ENCODE measurements at places on chromosomes 11 and 22.

GRCh38 chr11:112971195-112971594 is 10.0 kb downstream of the NCAM1 start:
- DNase-seq = no peak

DNA sequence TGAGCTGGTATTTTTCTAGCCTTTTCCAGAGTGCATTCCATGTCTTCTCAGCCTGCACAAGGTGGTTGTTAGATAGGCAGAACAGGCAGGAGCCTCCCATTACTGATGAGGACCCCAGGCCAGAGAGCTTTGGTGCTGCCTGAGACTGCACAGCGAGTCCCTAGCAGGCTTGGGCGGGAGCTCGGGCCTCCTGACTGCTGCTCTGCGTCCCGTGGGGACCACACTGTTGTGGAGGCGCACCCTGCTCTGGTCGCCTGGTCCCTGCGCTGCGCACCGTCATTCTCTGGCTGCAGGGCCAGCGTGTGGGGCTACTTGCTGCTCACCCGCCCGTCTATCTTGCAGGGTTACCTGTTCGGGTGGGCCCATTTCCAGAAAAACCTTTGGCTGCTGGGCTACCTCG is 8.5 kb downstream of the TPCN2 start:
- no peak for DNase-seq

GRCh38 chr11:109606256-109606655 is 184.3 kb downstream of the C11orf87 start:
- no peak for DNase-seq

- DNase-seq = no peak
Observed at GRCh38 chr22:50734343-50734771, 3.6 kb upstream of the ACR start.

DNA sequence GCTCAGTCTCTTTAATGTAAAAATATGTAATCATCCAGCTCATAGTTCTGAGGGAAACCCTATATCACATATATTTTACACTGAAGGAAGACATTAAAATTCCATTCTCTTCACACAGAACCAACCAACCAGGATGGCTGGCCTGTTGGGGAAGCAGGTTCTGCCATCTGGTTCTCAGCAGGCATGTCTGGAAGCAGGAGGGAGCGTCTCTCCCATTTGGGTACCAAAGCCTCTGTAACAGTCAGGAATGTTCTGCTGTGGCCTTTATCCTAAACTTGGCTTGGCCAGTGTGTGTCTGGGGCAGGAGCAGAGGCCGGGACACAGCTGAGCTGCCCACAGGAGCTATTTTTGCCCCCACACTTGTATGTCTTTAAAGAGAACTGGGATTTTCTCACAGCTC is 29.2 kb downstream of the SGSM3 start:
- DNase-seq = no peak

DNA sequence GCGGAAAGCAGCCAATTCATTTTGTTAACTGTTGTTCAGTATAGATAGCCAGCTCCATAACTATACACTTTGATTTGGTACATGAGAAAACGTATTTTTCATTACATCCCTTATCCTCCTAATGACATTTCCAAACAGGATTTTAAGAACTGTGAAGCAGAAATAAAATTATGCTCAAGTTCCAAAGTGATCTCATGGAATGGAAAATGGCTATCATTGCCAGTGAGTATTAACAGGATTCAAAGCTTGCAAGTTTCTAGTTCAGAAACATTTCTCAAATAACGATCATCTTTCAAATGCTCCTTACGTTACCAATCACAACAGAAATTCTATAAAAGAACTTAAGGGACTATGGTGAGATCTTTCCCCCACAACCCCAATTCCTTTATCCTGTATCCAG is 53.7 kb downstream of the CADM1 start:
- DNase-seq = no peak

DNA sequence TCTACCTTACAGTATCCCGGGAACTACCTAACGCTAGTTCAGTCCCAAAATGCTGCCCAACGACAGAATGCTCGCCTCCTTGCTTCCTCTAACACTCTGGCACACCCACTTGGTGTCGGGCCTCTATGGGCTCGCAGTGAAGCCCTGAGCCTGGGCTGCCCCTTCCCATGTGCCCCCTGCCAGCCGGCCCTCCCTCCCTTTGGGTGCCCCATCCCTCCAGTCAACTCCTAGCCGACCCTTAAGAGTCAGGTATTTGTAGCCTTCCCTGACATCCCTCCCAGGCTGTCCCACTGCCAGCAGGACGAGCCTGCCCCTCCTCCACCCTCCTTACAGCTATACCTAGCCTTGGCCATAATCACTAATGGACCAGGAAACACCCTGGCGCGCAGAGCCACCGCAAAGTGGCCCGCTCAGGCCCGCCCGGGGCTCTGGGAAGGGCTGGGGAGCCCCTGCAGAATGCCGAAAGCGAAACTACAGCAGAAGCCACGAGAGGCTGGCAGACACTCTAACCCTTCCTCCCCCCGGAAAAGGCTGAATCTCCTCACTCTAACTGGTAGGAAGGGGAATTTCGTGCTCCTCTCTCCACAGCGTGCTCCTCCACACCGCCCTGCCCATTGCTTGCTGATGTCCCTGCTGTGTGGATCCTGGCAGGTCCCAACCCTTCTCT is 8.2 kb downstream of the CBX7 start:
- DNase-seq = peak; percentile 66

DNA sequence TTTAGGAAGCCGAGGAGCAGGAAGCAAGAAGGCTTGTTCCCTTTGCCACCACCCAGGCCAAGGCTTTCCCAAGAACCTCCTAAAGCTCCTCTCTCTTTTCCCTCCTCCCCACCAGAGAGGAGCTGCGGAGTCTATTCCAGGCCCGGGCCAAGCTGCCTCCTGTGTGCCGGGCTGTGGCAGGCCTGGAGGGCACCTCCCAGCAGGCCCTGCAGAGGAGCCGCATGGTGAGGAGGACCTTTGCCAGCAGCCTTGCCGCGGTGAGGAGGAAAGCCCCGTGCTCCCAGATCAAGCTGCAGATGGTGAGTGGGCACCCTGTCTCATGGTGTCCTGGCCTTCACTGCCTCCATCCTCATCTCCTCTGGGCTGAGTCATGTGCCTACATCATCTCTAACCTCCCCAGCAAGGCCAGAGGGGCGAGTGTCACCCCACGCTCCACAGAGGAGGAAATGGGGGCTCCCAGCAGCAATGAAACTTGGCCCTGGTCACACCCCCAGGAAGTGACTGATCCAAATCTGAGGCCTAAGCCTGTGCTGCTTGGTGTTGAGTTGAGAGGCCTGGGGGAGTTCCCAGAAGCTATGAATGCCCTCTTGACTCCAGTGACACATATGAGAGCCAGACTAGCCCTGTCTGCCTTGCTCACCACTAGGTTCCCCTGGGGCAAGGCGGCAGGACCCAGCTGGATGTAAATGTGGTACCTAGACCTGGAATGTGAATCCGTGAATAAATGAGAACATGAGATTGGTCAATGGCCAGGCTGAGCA is 104.2 kb downstream of the MYO18B start:
- no peak for DNase-seq

DNA sequence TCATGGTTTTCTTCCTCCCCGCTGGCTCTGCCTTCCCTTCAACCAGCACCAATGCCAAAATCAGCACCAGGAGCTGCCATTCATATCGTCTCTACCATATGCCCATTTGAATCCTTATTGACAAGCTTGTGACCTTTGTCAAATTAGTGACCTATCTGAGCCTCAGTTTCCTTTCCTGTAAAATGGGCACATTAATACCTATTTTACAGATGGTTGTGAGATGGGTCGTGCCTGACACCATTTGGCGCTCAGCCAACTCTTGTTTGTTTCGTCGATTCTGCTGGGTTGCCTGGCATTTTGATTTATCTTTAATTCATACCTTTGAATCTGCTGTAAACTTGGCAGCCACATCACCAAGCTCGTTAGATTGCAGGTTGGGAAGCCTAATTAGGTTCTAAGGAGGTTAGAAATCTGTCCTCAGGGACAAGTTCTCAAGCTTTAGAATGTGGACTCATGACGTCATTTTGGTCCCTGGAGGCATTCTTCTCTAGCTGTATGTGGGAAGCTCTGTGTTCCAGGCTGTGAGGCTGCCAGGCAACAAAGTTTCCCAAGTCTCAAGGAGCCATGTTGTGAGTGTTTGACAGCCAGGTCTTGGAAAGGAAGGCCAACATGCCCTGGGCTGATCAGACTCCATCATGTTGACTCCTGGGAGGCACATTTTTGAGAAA is 61.0 kb downstream of the RPS6KA4 start:
- no peak for DNase-seq

DNA sequence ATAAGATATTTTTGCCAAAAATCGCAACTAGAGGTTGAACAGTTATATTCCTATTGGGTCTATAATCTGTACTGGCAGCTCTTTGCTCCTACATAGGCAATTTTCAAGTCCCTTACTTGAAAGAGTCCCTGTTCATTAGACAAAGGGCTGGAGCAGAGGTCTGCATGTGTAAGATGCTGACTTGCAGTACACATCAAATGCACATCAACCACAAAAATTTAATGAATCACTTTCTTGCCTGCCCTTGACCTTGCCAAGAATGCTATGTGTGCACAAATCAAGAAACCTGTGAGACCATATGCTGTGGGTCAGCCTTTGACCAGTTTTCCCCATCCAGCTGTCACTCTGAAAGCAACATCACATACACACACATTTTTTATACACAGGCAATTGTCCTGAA is 661.5 kb downstream of the LRRC4C start:
- DNase-seq = no peak

DNA sequence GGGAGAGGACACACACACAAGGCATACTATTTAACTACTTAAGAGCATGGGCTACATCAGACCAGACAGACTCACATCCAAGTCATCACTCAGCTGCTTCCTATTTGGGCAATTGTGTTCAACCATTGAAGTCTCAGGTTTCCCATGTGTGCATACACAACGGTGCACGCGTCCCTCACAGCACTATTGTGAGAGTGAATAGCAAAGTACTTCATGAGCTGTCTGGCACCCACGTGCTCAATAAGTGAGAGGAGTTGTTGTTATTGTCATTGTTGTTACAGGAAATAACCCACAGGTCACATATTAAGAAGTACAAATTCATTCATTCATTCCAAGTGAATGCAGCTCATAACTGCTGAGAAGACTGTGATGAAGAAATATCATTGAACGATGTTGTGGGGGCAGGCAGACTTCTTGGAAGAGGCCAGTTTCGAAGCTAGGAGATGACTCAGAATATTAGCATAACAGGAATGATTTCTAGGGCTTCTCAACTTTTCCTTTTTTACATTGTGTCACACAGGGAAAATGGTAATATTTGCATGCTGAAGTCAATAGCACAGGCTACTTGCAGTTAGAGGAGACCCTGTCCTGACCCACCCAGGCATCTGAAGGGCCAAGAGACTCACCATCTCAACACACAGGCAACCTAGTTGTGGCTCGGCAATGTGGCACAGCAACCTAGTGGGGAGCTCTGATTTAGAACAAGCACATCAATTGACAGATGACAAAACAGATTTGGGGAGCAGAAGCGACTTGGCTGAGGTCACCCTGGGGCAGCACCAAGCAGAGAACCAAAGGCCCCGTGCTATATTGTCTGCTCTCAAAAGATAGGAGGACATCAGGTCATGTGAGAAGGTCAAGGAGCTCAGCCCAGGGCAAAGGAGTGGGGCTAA is 606.0 kb downstream of the BUD13 start:
- no peak for DNase-seq

GRCh38 chr11:121936781-121937447 is 179.1 kb downstream of the BLID start:
- no peak for DNase-seq

- DNase-seq = no peak
Observed at GRCh38 chr11:94678236-94678635, 89.9 kb upstream of the AMOTL1 start.

GRCh38 chr22:48581796-48582469 is 1245.7 kb downstream of the BRD1 start:
- no peak for DNase-seq

DNA sequence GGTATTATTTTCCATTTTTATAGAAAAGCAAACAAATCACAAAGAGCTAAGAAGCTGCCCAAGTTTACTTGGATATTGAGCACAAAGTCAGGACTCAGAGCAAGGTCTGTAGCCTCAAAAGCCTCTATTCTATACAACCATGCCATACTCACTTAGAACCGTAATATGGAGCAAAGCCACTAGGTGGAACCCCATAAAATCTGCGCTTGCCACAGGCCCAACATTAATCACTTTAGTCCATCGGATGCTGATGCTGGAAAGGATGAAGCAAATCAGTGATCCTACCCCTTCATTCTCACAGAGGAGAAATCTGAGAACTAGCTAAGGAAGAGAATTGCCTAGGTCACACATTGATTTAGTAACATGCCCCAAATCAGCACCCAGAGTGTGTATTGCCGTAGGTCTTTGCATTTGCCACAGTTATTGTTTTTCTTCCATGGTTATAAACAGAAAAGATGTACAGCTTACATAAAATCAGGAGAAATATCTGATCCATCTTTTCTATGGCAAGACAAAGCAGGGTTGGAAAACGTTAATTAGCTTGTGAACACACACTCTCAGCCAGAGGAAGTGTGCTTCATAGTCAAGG is 56.7 kb upstream of the RAB38 start:
- DNase-seq = no peak

DNA sequence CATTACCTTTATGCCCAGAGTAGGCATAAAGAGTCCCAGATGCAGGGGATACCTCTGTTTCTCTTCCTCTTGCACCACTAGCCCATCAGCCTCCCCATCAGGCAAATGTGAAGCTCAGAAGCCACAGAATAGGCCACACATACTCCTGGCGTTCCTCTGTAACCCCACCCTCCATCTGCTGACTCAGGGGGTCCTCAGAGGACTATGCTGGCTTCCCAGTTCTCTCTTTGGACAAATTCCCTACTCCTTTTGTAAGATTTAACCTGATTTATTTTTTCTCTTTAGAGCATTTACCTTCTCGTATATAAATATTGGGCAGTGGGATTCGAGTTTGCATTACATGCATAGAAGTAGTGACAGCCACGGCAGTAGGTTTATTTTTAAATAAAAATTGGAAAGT is 262.3 kb upstream of the CADM1 start:
- DNase-seq = no peak

DNA sequence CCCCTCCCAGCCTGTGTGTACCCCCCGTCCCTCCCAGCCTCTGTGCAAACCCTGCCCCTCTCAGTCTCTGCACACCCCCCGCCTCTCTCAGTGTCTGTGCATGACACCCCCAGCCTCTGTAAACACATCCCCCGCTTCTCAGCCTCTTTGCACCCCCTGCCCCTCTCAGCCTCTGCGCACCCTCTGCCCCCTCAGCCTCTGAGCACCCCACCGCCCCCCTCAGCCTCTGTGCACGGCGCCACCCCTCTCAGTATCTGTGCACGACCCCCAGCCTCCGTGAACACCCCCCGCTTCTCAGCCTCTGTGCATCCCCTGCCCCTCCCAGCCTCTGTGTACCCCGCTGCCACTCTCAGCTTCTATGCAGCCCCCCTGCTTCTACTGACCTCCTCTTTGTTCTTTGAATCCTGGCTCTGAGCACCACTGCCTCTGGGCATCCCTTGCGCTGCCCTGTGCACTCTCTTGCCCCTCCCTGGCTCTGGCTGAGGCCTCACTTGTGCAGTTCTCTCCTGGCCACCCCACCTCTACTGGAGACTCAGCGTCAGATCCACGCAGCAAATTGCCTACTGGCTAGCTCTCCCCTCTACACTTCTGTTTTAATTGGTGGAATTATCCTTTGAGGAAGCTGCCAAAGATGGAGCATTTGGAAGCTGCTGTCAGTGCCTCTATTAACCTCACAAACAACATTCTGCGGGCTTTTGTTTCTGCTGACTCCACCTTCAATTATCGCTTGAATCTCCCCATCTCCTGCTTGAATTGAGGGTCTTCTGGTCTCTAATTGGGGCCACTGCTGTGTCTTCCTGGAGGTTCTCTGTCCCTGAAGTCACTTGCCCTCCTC is 838.6 kb downstream of the TBC1D22A start:
- DNase-seq = no peak
